Fibroblast of skin of scalp (primary cell): ENCODE measurements at places on chromosomes 2 and 18.

- peak; percentile 96 for DNase-seq
Measured at GRCh38 chr18:68177807-68178702, 536.9 kb downstream of the TMX3 start.

DNA sequence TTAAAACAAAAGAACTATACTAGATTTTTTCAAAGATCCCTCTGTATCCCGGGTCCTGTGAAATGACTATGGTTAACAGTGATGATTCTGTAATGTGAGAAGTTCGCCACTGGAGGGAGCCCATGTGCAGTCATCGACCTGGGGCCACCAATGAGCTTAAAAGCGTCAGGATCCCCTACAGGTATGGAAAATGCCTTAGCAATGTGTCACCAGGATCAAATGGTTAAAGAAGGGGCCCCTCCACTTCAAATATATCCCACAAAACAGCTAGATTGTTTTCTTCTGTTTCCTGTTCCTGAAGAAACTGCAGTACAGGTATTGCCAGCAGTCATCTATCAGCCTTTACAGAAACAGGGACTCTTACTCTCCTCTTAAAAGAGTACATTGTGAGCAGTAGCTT lies 15.3 kb downstream of the CHRNA1 start:
- peak; percentile 56 for DNase-seq

GRCh38 chr18:22005191-22005841 lies 164.1 kb upstream of the GATA6 start:
- no peak for DNase-seq

DNA sequence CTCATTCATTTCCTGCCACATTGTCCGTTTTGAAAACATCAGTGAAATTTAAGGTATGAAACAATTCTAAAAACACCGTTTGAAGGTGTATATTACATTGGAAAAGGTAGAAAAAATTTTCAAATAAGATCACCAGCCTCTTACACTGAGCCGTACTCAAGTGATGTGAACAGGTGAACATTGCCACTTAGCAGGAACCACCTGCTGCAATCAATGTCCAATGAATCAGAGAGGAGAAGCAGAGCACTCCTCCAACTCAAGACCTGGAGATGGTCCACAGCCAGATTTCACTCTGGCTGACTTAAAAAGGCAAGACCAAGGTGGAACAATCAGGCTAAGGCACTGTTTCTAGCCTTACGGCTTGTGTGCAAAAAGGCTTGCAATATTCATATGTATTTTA lies 110.3 kb upstream of the TTN start:
- no peak for DNase-seq

- no peak for DNase-seq
Measured at GRCh38 chr18:70415823-70416488, 127.1 kb downstream of the SOCS6 start.

GRCh38 chr18:31199190-31199769 lies 36.6 kb upstream of the DSC1 start:
- no peak for DNase-seq

DNA sequence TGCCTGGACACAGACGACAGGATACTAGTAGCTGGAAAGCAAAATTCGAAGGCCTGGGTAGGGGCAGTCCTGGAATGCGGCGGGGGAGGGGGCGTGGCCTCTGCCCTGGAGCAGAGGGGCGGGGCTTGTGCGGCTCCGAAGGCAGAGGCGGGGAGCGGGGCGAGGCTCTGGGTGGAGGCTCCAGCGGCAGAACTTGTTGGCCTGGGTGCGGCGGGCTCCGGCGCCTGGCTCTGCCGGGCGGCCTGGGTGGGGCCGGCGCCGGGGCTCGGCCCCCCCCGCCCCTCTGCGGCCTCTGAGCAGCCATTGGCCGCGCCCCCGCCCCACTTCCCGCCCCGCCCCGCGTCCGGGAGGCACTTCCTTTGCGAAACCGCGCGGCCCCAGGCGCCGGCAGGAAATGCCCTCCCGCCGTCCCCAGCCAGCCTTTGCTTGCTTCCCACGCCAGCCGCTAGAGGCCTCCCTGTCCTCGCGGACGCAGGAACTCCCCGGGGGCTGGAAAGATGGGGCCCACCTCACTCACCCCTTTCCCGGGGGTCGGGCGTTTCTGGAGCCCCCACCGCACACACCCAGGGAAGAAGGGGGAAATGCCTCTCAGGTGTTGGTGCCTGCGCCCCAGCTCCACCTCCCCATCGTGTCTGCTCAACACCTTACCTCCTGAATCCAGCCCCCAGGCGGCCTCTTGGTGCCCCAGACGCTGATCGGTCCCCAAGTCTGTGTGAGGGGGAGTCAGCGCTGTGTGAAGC lies 6.7 kb downstream of the CTDSP1 start:
- peak; percentile 97 for DNase-seq

DNA sequence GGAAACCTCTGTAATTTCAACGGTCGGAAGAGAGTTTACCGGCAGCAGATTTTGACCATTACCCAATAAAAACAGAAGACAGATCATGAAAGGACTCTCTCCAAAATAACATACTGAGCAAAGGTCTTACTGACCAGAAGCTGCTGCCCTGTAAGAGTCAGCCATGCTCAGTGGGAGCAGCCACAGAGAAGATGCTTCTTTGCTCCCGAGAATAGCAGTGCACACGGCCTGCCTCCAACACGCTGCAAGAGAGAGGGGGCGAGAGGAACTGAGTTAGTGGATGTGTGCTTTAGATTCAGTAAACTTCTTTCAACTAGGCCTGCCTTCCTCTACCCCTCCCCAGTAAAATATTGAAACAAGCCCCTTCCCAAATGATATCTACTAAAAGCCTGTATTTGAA lies 103.7 kb downstream of the NCK2 start:
- no peak for DNase-seq

DNA sequence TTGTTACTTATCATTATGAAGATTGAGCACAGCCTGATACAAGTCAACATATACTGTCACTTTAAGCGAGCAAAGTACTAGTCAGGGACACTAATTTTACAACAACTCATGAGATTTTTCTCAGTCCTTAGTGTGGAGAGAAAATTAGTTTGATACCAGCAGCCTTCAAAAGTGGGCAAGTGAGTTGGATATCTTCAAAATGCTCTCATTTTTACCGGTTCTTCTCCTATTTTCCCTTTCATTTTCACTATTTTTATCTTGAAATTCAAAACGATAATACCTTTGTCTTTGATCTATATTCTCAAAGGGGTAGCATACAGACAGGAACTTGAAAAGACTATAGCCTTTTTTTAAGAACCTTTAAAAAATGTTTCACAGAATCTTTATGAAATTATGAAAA lies 52.0 kb upstream of the UBXN4 start:
- no peak for DNase-seq

DNA sequence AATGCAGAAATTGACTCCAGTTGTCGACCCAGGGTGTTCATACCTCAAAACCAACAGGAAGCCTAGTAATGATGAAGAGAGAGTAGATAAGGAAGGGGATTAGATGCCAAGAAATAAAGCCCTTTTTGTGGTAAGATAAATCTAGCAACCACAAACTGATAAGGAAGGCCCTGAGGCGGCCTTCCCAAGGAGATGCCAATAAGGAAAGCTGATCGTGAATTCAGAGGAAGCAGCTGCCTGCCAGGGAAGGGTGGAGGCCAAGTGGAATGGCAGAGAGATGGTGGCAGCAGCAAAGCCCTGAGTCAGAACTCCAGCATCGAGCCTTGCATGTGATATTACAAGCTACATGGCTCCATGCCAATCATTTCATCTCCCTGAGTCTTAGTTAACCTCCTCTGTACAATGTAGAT lies 126.3 kb downstream of the IRS1 start:
- DNase-seq = peak; percentile 75

DNA sequence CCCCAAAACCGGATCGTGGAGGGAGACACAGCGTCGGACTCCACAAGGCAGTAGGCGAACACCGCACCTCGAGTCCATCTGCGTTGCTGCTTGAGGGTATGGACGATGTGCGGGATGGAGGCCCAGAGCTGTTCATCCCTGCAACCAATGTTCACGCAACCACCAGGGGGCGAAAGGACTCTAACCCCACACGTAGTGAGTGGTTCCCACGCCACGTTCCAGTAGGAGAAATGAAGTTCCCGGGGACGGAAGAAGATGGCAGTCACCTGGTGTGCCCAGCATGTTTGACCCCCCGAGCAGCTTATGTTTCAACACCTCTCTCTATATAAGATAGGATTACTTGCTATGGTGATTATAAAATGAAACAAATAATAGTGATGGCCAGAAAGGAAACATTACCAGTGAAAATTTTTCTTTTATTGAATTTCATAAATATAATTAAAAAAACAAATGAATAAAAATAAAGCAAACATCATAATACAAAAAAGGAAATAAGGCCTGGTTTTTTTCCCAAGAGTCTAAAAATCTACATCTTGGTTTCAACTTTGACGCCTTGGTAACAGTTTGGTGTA lies 184.3 kb downstream of the SH3BP4 start:
- peak; percentile 81 for DNase-seq

- no peak for DNase-seq
Measured at GRCh38 chr18:36064027-36064808, 3.1 kb downstream of the RPRD1A start.

GRCh38 chr18:55152801-55153200 lies 193.5 kb upstream of the CCDC68 start:
- DNase-seq = peak; percentile 57

- DNase-seq = peak; percentile 51
Measured at GRCh38 chr2:169933124-169933711, 106.0 kb downstream of the UBR3 start.

GRCh38 chr2:150997702-150998440 lies 263.8 kb downstream of the RBM43 start:
- peak; percentile 76 for DNase-seq

- no peak for DNase-seq
Measured at GRCh38 chr2:140529706-140530105, 1601.1 kb downstream of the LRP1B start.

GRCh38 chr2:86068136-86068588 lies 37.5 kb downstream of the POLR1A start:
- peak; percentile 35 for DNase-seq

DNA sequence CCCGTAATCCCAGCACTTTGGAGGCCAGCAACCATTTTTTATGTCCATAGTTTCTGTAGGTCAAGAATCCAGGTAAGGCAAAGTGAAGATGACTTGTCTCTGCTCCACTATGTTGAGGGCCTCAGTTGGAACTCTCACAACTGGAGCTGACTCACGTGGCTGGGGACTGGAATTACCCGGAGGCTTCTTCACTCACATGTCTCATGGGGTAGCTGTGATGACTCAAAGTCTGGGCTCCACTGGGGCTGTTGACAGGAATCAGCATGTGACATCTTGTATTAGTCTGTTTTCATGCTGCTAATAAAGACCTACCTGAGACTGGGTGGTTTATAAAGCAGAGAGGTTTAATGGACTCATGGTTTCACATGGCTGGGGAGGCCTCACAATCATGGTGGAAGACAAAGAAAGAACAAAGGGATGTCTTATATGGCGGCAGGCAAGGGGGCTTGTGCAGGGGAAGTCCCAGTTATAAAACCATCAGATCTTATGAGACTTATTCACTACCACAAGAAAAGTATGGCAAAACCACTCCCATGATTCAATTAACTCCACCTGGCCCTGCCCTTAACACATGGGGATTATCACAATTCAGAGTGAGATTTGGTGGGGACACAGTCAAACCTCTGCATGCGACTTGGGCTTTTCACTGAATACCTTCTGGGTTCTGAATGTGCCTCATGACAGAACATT lies 7.8 kb upstream of the PPP1R1C start:
- peak; percentile 62 for DNase-seq

- DNase-seq = peak; percentile 69
Measured at GRCh38 chr2:233556881-233557736, 9.5 kb downstream of the USP40 start.

GRCh38 chr2:9097239-9097638 lies 93.8 kb upstream of the MBOAT2 start:
- peak; percentile 48 for DNase-seq

GRCh38 chr18:46675112-46675511 lies 18.1 kb upstream of the LOXHD1 start:
- DNase-seq = no peak

DNA sequence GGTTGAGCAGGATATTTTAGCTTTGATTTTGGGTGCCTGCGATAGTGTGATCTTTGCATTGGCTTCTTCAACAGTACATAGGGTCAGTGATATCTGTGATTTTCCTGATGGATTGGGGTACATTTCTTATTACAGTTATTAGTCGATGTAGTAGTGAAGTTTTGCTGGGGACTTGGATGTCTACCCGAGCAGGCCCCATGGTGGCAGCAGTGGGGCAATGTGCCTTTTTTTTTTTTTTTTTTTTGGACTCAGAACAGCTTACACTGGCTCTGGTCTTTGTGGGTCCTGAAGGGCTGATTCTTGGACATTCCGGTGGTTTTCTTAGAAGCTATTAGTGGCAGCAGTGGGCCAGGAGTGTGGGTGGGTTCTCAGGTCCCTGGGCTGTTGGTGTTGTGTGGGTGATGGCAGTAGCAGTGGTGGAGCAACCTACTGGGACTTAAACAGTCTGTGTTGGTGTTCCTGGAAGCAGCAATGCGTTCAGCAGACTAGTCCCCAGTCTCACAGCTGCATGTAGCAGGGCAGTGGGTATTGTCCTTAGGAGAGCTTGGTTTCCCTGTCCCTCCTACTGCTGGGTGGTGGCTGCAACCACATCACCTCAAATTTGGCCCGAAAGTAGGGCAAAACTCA lies 53.7 kb upstream of the SLC4A10 start:
- DNase-seq = no peak

- peak; percentile 19 for DNase-seq
Measured at GRCh38 chr2:128219891-128220290, 98.8 kb downstream of the HS6ST1 start.

DNA sequence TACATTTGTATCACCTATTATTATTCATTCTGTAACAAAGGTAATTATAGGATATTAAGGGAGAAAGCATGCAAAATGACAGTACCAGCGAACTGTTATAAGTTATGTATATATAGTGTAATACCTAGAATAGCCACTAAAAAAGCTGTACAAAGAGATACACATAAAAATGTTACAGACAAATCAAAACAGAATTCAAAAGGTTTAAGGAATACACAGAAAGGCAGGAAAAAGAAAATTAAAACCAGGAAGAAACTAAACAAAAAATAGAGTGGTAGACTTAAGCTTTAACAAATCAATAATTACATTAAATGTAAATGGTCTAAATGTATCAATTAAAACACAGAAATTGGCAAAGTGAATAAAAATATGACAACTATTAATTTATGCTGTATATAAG lies 176.4 kb upstream of the REV1 start:
- DNase-seq = no peak

- no peak for DNase-seq
Measured at GRCh38 chr2:3682811-3683210, 20.6 kb upstream of the DCDC2C start.

DNA sequence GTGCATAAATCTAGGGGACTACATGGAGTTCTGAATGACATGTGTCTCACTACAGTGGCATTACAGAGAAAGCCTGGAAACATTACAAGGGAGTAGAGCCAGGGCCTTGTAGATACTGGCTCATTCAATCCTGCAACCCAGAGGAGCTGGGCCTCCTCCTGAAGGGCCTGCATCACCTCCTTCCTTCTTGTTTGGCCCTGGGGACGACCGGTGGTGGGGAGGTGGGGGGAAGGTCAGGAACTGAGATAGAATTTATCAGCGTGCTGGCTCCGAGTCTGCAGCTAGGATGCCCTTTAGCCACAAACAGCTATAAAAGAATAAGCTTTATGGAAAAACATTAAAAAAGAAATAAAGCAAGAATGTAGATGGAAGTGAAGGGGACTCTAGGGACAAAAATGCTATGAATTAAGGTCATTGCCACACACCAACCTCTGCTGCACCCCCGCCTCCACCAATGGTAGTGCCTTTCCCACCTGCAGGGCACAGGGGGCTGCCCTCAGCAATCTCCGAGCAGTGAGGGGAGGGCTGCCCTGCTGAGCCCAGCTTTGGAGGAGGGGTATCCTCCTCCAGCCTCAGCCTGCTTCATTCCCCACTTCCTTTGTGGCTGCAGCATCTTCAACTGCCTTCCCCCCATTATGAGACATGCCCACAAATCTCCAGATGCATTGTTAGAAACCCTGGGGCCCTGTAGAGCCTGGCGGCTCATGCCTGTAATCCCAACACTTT lies 149.0 kb downstream of the MSH2 start:
- DNase-seq = no peak
